ENCODE measurements at places on chromosomes 3 and 15.
A peak's percentile ranks its signal among the peaks of the same experiment; 100 is the strongest.

- peak; percentile 19 for DNase-seq
Observed at GRCh38 chr3:104825116-104825515, 541.6 kb upstream of the ALCAM start.

DNA sequence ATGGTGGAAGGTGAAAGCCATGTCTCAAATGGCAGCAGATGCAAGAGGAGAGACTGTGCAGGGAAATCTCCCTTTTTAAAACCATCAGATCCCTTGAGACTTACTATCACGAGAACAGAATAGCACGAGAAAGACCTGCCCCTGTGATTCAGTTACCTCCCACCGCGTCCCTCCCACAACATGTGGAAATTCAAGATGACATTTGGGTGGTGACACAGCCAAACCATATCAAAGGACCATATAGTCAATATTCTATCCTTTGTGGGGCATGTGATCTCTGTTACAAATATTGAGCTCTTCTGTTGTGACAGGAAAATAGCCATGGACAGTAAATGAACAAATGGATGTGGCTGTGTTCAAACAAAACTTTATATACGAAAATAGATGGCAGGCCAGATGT is 77.2 kb upstream of the ACKR4 start:
- no peak for DNase-seq

DNA sequence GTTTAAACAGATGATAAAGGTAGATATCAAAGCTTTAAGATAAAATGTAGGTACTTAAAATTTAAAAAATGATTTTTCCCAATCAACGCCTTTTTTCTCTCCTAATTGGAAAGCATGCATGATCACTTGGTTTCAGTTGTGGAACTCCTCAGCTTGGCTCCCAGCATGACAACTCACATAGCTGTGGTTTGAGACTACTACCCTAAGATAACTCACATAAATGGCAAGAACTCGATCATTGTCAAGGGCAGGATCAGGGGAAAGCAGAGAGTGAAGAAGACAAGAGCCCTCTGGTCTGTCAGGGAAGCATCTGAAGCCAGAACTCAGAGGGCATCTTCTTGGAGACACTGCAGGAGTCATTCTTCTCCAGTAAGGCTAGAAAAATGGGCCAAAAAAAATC is 516.7 kb downstream of the NTRK3 start:
- no peak for DNase-seq

DNA sequence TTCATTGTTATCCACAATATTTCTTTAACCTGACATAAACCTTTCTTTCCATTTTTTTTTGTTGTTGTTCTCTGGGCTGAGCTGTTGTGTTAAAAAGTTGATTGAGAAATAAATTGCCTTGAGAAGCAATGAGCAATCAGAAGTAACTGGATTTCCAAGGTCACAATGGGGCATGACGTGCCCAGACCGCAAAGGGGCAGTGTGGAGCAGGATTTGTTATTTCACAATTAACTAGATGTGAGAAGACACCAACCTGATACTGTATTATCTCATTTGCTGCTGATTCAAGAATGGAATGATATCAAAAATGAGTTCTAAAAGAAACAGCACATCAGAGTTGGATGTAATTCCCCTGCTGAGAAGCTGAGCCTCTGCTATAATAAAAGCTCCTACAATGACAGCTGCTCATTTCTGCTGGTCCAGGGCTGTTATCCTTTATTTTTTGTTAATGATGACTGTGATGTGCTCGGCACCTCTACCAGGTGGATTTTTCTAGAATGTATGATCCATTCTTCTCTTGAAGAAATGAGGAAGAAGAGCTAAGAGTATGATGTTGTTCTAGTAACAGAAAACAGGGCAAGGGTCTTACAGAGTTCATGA is 28.1 kb downstream of the CPNE4 start:
- DNase-seq: no peak

DNA sequence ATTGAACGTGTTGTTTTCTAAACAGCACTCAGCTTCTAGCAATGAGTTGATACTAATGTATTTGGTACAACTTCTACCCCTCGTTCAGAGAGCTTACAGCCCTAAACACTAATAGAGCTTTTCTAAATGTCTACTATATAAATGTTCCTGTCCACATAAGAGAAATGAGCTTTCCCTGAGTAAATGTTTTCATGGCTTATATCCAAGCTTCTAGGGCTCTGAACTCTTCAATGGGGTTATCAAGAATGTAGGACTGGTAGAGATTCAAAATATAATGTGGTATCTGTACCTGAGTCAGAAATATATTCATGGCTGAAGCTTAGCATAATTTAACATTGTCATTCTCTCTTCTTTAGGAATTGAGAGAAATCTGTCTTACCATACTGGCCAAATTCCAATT is 73.4 kb downstream of the SERPINI1 start:
- no peak for DNase-seq

- DNase-seq: no peak
Observed at GRCh38 chr15:50783411-50783810, 17.9 kb upstream of the SPPL2A start.

DNA sequence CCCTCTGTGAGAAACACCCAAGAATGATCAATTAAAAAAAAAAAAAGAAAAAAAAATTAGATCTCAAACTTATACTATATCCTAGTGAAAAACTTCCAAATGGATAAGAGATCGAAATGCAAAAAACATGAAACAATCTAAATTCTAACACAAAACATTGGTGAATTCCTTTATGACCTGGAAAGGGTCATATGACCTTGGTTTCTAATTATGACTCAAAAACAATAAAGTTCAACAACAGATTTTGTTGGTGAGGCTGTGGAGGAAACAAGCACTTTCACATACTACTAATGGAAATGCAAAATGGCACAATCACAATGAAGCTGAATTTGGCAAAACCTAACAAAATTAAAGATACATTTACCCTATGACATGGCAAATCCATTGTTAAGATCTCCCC is 45.3 kb downstream of the HSPBAP1 start:
- no peak for DNase-seq

- DNase-seq: no peak
Observed at GRCh38 chr3:54928046-54928770, at the start of gene LRTM1. Gene LRTM1 (minus strand): TSS chr3:54928059. CDS start chr3:54927911, 148 bp downstream.

- no peak for DNase-seq
Observed at GRCh38 chr3:178474526-178474925, 61.7 kb upstream of the KCNMB2 start.

- no peak for DNase-seq
Observed at GRCh38 chr15:32029409-32029861, 880 bp upstream of the CHRNA7 start.

DNA sequence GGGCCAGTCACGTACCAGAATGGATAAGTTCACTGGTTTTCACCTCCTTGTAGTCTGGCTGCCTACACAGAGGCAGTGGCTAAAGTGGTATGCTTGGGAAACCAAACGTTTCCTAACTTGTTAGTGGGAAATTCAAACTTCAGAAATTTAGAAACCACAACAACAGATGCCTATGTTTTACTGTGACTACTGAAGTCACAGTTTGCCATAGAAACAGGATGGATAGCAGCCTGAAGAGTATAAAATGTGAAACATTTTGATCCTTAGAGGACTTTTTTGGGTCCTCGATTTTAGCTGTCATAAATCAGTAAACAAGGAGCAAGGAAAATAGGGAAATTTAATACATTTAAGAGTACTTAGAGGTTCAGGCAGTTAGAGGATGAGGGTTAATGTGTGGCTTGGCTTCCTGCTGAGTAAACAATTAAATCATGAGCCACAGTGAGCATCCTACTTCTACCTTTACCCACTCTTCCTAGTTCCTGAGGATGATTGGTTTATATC is 48.6 kb downstream of the CMSS1 start:
- DNase-seq: peak; percentile 59

- no peak for DNase-seq
Observed at GRCh38 chr3:132720228-132720627, 2.0 kb downstream of the NPHP3 start.

DNA sequence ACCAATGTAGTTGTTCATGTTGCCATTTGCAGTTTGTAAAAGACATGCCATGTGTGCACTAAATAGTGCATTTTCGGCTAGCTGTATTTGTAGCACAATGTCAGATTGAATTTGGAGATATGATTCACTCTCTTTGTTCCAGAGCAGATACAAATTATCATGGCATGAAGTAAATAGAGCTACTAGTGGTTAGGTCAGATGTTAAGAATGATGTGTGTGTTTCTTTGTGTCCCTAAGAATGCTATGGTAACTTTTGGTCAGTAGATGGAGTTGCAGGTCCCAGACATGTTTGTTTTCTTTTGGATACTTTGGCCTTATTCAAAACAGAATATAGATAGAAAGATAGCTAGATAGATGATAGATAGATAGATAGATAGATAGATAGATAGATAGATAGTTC is 595.8 kb downstream of the NLGN1 start:
- peak; percentile 57 for DNase-seq

GRCh38 chr15:75008221-75008625 is 12.9 kb downstream of the SCAMP5 start:
- DNase-seq: no peak

DNA sequence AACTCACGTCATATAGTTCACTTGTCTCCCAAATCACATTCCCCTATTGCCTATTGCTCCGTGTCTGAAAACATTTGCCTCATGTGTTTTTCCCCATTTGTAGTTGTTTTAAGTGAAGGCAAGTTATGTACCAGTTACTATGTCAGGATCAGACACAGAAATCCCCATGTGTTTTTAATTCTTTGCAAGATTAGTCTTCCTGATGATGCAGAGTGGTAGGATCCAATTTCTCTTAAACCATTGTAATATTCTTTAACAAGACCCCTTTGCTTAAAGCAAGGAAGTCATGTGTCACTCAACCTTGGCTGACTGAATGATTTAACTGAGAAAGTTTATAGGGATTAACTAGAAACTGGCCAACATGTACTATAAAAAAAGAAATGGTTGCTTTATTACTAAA is 164.4 kb downstream of the OPA1 start:
- no peak for DNase-seq

DNA sequence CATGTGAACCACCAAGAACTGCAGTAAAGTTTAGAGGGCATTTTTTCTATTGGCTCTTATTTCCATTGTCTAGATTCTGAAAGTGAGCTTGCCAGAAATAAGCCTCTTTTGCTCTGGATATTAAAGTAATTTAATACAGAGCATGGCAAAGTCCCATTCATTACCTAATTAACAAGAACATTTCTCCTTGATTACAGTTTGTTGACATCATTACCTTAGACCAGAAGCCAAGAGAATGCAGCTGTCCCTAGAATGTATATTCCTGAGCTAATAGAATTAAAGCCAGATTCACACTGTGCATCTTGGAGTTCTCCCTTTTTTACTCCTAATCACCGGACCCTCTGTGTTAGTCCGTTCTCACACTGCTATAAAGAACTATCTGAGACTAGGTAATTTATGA is 46.4 kb upstream of the TM4SF4 start:
- DNase-seq: no peak

GRCh38 chr3:106004826-106005225 is 136.0 kb upstream of the CBLB start:
- DNase-seq: no peak

GRCh38 chr3:9239680-9240079 is 9.8 kb downstream of the SRGAP3 start:
- DNase-seq: no peak

GRCh38 chr3:122977746-122978466 is 49.7 kb downstream of the SEMA5B start:
- DNase-seq: peak; percentile 53

GRCh38 chr3:35739964-35740527 is 100.7 kb downstream of the ARPP21 start:
- DNase-seq: no peak

GRCh38 chr3:113783463-113783862 is 36.6 kb downstream of the ATP6V1A start:
- peak; percentile 94 for DNase-seq

- no peak for DNase-seq
Observed at GRCh38 chr3:43104660-43105595, 951 bp downstream of the POMGNT2 start.

DNA sequence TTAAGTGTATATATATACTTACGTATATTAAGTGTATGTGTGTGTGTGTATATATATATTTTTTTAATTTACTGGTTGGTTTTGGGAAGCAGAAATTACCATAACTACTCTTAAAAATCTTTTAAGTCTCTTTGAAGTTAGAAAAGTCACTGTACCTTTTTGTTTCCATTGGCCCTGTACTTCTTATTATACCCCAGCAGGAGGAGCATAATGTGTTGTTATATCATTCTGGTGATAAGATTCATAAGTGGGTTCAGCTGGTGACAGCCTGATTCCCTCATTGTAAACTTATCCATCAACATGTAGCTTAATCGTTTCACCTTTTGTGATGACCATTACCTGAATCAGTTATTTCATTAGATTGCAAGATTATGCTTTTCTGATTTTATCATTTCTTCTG is 30.8 kb downstream of the MLH1 start:
- no peak for DNase-seq

DNA sequence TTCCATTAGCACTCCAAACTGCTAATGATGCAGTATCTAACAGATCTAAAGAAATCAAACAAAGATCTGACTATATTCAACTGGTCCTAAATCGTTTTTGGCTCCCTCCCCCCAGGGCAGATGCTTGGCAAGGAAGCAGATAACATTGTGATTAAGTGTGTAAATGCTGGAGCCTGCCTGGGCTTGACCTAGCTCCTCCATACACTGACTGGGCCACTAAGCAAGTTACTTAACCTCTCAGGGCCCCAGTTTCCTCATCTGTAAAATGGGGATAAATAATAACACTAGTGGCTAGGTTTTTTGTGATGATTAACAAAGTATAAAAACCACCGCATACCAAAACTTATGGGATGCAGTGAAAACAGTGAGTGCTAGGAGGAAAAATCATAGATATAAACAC is 9.2 kb downstream of the EID1 start:
- DNase-seq: no peak
